GM23248 (cell line): ENCODE measurements at places on chromosomes 16 and 17. TPM values are rescaled to one million over a fixed set of nuclear protein-coding genes. Genes with fewer than 3 reads are reported as not detected.

The GRIN2C gene
- total RNA-seq: not detected in 2 replicates

GRCh38 chr17:37024181-37024637 lies 75.5 kb downstream of the AATF start:
- DNase-seq: no peak

DNA sequence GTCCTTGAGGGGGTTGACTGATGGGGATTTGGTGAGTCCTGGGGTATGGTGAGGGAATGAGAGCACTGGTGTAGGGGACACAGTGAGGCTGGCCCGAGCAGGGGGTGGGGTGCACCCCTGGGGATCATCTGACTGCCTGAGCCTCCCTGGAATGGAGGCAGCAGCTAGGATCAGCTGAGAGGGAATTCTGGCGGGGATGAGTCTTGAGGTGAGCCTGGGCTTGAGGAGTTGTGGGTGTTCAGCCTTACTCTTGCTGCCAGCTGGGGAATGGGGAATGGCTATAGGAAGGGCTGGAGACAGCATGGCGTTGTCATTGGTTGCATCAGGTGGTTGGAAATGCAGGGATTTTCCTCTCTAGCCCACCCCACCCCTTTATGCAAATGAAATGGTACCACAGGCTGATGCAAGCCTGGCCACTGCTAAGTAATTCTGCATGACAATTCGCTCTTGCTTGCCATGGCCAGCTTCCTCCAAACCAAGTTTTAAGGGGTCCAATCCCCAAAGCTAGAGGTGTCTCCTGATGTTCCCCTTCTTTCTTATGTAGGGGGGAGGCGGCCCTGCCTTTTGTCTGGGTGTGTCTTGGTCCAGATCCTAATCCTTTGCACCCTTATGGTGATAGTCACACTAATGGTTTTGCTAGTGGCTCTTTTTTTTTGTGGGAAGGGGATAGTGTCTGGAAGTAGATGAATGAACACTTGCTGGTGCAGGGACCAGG lies 7.5 kb downstream of the NFE2L1 start:
- DNase-seq: peak; percentile 86

DNA sequence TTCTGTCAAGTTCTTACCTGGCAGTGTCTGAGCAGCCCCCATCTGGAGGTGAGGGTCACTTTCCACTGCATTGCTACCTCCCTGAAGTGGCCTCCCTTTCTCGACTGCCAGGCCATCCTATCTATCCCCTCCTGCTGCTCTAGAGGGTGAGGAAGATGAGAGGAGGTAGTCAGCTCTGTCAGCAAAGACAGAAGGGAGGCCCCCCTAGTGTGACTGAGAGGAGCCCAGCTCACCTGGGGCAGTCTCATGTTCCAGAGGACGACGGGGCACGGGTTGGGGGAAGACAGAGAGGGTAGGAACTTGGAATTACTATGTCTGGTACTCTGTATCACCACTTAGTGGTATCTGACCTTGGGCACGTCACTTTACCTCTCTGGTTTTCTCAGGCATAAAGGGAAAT lies 22.0 kb downstream of the MYO19 start:
- DNase-seq: no peak

GRCh38 chr17:50279639-50280038 lies 5.4 kb downstream of the TMEM92 start:
- no peak for DNase-seq

GRCh38 chr17:42704837-42705494 lies 22.6 kb downstream of the CNTNAP1 start:
- DNase-seq: no peak

GRCh38 chr16:12311309-12311708 lies 334.8 kb downstream of the SNX29 start:
- DNase-seq: no peak

The EXOC3L1 gene
- total RNA-seq: not detected in 2 replicates
